ENCODE measurements at places on chromosomes 7 and 10. TPM values are rescaled to one million over a fixed set of nuclear protein-coding genes. Genes with fewer than 3 reads are reported as not detected.

DNA sequence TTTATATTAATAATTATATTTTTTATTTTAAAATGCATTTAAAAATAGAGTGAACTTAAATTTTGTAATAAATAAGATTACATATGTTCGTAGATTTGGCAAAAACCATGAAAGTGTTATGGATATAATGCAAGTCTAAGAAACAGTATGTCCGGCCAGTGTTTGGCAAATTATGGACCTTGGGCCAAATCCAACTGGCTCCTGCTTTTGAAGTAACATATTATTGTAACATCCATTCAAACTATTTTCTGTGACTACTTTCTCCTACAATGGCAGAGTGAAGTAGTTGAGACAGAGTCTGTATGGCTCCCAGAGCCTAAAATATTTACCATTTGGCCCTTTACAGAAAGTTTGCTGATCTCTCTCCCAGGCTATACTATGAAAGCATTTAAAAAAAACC, 38.9 kb downstream of the TMEM229A start:
- H3K36me3 ChIP-seq = no peaks in the 10 kb centered on the region
- no peak overlapping the region for H3K27ac ChIP-seq
- no peak for DNase-seq
- H3K4me3 ChIP-seq = no peak overlapping the region

DNA sequence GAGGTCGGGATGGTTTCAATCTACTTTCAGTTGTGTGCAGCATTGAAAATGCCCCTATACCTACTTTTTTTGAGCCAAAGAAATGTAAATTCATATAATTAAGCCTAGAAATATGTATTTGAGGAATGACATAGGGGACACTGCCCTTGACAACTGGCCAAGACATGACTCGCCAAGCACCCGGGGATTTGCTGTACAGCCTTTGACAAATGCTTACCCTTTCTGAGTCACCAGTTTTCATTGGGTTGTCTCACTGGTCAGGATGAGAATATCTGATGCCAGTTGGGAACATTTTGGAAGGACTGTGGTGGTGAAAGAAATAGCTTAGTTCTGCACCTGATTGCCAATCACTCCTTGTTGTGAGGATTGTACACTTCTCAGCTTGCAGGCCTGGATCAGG, 166.8 kb upstream of the HABP2 start:
- H3K27ac ChIP-seq = peak overlapping the region; percentile 83
- H3K36me3 ChIP-seq = no peaks in the 10 kb centered on the region
- no peaks in the 10 kb centered on the region for H3K4me1 ChIP-seq
- no peak for DNase-seq

DNA sequence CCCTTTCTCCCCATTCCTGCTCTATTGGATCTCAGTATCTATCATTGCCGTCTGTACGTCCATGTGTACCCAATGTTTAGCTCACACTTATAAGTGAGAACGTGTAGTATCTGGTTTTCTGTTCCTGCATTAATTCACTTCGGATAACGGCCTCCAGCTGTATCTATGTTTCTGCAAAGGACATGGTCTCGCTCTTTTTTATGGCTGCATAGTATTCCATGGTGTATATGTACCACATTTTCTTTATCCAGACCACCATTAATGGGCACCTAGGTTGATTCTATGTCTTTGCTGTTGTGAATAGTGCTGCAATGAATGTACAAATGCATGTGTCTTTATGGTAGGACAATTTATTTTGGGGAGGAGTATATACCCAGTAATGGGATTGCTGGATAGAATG, 94.4 kb upstream of the MPP7 start:
- H3K27me3 ChIP-seq = no peaks in the 10 kb centered on the region
- H3K4me3 ChIP-seq = no peak overlapping the region
- DNase-seq = no peak
- no peaks in the 10 kb centered on the region for H3K36me3 ChIP-seq

Gene DDC
- not detected for total RNA-seq

GRCh38 chr7:107953265-107953923, 49.6 kb downstream of the LAMB1 start:
- peak overlapping the region; percentile 47 for H3K27ac ChIP-seq
- no peaks in the 10 kb centered on the region for H3K27me3 ChIP-seq
- H3K4me1 ChIP-seq = no peaks in the 10 kb centered on the region
- no peaks in the 10 kb centered on the region for H3K36me3 ChIP-seq

Gene ITPRID1
- total RNA-seq = not detected

DNA sequence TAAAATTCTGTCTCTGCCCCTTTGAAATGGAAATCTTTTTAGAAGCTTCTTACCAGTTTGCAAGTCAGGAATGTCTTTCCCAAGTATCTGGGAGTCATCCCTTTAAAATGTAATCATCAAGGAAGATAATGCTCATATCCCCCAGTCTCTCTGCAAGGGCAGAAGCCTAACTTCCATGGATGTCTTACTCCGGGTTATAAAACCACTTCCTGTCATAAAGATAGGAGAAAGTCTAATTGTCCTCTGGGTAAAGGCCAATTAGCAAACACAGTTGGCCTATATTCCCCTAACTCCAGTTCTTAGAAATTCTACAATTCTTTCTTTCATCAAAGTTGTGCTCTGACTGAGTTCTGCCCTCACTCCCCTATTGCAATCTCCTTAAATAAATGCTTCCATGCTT, 1631.5 kb upstream of the LRRTM3 start:
- H3K36me3 ChIP-seq = no peaks in the 10 kb centered on the region
- H3K27me3 ChIP-seq = no peaks in the 10 kb centered on the region
- no peaks in the 10 kb centered on the region for H3K4me1 ChIP-seq
- no peak overlapping the region for H3K4me3 ChIP-seq
- no peak overlapping the region for H3K27ac ChIP-seq

Gene RAMP3
- total RNA-seq = 68.5 TPM

DNA sequence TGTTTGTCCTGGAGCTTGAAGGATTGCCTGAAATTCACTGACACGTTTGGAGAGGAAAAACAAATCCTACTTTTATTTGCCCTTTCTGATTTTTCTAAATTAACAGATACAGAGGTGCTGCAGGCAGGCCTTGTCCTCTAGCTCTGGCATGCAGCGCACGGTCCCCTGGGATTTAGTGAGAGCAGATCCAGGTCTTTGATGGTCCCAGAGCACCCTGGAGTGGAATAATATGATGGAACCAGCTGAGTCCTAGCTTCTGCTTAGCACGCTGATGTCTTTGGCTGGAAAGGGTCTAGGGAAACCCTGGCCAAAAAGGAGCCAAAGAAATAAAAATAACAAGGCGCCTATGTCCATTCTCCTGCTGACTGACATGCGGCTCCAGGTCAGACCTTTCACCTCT, 40.5 kb downstream of the C10orf120 start:
- H3K36me3 ChIP-seq = no peaks in the 10 kb centered on the region
- H3K4me1 ChIP-seq = no peaks in the 10 kb centered on the region
- H3K4me3 ChIP-seq = no peak overlapping the region
- H3K27me3 ChIP-seq = no peaks in the 10 kb centered on the region
- no peak for DNase-seq

DNA sequence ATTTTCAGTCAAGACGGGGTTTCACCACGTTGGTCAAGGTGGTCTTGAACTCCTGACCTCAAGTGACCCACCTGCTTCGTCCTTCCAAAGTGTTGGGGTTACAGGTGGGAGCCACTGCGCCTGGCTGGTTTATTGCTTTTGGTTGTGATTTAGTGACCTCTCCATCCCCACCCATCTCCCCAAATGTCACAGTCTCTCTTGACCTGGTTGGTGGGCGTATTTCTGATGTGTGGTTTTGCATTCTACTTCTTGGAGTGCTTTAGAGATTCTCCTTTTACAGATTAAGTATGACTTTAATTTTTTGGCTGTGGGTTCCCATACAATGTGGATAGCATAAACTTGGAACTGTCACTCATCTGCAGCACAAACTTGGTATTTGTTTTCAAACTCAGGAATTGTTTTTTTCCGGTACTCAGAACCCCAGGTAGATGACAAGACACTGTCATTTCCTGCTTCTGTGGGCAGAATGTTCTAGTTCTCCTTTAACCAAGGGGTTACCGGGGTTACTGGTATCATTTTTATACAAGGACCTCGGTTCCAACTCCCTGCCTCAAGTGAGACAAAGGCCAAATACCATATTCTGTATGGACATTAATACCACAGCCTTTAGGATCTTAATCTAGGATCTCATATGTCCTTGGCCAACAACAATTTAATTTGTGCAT, 50.5 kb downstream of the MRC1 start:
- no peak overlapping the region for H3K4me3 ChIP-seq
- H3K36me3 ChIP-seq = no peaks in the 10 kb centered on the region
- no peaks in the 10 kb centered on the region for H3K4me1 ChIP-seq
- no peak for DNase-seq
- no peak overlapping the region for H3K27ac ChIP-seq

DNA sequence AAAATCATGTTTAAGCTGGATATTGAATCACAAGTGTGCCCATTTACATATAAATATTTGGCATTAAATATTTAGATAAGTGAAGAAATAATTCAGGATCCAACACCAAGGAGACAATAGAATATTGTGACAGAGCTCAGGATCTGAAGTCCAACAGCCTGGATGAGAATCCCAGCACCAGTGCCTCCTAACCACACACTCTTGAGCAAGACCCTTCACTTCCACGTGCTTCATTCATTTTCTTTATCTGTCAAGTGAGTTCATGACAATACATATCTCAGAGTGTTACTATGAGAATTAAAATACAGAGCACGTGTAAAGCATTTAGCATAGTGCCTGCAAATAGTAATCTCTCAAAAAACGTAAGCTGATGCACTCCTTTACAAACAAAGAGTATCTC, 78.4 kb upstream of the IKZF1 start:
- no peak for DNase-seq
- H3K27me3 ChIP-seq = no peaks in the 10 kb centered on the region
- no peaks in the 10 kb centered on the region for H3K36me3 ChIP-seq
- no peak overlapping the region for H3K4me3 ChIP-seq
- no peaks in the 10 kb centered on the region for H3K4me1 ChIP-seq
- H3K27ac ChIP-seq = no peak overlapping the region

DNA sequence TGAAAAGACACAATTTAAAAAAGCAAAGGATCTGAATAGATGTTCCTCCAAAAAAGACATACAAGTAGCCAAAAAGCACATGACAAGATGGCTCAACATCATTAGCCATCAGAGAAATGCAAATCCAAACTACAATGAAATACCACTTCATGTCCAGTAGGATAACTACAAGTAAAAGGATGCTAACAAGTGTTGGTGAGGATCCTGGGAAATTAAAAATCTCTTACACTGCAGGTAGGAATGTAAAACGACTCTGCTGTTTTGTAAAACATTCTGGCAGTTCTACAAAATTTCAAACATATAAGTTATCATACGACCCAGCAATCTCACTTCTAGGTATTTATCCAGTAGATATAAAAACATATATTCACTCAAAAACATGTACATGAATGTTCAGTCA, 161.3 kb downstream of the SRPK2 start:
- H3K27me3 ChIP-seq = no peaks in the 10 kb centered on the region
- H3K36me3 ChIP-seq = no peaks in the 10 kb centered on the region
- H3K4me1 ChIP-seq = no peaks in the 10 kb centered on the region
- no peak overlapping the region for H3K4me3 ChIP-seq
- no peak overlapping the region for H3K27ac ChIP-seq

Gene GIMAP1
- 4.0 TPM for total RNA-seq

Gene MMD2
- not detected for total RNA-seq

DNA sequence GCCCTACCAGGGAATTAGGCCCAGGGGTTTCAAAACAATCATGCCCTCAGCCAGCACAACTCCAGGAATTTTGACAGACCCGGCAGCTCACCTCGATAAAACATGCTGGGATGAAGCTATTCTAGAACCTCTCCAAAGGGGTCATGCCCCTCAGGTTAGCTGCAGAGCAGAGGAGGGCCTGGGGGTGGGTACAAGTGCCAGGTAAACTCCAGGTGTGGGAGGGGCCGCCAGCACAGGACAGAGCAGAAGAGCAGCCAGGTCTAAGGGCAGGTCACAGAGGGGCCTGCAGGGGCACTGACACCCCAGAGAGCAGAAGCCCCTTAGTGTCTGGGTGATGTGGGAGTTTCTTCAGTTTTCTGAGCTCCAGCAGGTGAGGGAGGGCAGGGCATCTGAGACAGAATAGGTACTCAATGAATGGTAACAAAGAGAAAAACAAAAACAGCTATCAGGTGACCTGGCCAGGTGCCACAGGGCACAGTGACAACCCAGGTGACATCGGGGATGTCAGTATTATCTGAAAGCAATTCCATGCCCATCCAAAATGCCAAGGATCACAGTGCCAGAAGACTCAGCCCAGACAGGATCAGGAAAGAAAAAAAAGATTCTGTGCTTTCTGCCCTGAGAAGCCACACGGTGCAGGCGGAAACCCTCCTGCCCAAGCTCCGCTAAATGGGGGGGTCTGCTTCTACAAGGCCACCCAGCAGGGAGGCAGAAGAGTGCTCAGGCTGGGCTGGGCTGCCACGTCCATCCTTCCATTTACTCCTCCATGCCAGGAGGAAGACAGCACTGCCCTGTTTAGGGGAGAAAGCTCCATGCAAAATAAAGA, 104.5 kb downstream of the TNS3 start:
- no peaks in the 10 kb centered on the region for H3K27me3 ChIP-seq
- H3K27ac ChIP-seq = no peak overlapping the region
- H3K4me1 ChIP-seq = no peaks in the 10 kb centered on the region
- no peaks in the 10 kb centered on the region for H3K36me3 ChIP-seq

Gene SPDYE9
- total RNA-seq = not detected

DNA sequence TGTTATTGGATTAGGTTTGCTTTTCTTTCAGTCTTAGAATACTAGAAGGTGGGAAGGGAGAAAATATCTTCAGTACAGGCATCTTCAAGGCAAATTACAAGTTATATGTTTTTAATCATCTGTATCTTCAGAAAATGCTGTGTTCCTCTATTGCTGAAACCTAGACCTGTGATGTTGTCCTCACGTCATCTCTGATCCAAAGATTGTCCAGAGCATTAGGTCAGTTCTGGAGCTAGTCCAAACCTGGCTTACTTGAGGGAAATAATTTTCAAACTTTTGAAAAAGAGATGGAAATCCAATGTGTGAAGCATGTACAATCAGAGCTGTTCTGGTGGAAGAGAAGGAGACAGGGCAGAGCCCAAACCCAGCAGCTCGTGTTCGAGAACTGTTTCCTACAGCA, 217.3 kb downstream of the ZEB1 start:
- H3K4me3 ChIP-seq = no peak overlapping the region
- no peaks in the 10 kb centered on the region for H3K36me3 ChIP-seq
- DNase-seq = no peak
- no peaks in the 10 kb centered on the region for H3K4me1 ChIP-seq

DNA sequence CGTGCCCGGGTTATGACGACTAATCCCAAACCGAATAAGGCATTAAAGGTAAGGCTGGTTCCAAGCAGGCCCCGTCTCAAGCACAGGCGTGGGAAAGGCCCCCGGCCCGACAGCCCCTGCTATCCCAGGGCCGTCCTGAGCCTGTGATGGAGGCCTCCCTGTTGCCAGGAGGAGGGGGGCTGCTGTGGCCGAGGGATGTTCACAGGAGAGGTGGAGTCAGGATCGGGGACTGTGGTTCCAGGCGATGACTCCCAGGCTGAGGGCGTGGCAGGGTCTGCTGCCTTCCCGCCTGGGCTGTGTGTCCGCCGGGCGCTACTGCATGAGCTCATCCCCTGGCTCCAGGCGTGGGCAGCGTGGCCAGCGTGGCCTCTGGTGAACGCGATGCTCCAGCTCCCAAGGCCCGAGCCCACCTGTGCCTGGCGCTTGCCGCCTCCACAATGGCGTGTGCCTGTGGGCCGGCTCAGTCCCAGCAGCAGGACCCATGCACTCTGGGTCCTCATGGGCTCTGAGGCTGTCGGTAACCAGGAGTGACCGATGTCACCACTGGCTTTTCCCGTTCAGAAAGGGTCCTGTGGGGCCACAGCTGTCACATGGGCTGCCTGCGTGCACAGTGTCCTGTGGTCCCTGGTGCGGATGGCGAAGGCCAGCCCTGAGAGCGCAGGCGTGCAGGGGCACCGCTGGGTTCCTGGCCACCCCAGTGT, 8.8 kb downstream of the MAFK start:
- H3K27me3 ChIP-seq = no peaks in the 10 kb centered on the region
- no peak overlapping the region for H3K4me3 ChIP-seq
- H3K27ac ChIP-seq = peak overlapping the region; percentile 98
- DNase-seq = no peak
